Activated naive CD4-positive, alpha-beta T cell treated with anti-CD3 and anti-CD28 coated beads, Interleukin-2, amount 50 U/mL, for 72 hours (primary cell): ENCODE measurements at places on chromosomes 4 and X. TPM values are rescaled to one million over a fixed set of nuclear protein-coding genes. Genes with fewer than 3 reads are reported as not detected.

Gene SCARB2
- total RNA-seq: 6.5 TPM

Gene APOO
- 20.6 TPM for total RNA-seq

Gene DLG3
- total RNA-seq: 27.0 TPM

Gene SPANXD
- not detected for total RNA-seq

Gene ADH1B
- total RNA-seq: not detected

Gene TAF7L
- total RNA-seq: 0.11 TPM

Gene STPG2
- 0.19 TPM for total RNA-seq

Gene F9
- not detected for total RNA-seq

Gene PLK4
- 50.5 TPM for total RNA-seq

Gene UGT2B7
- not detected for total RNA-seq

Gene ARX
- total RNA-seq: not detected

Gene SLC10A6
- not detected for total RNA-seq

Gene ITIH6
- not detected for total RNA-seq

Gene SPANXN3
- not detected for total RNA-seq

Gene LAMP2
- 35.3 TPM for total RNA-seq

Gene MBNL3
- 11.3 TPM for total RNA-seq

Gene ANK2
- total RNA-seq: 5.4 TPM

Gene S100G
- not detected for total RNA-seq

Gene FHL1
- total RNA-seq: 6.9 TPM

Gene BEX2
- total RNA-seq: 16.4 TPM

Gene CXCL8
- 2.9 TPM for total RNA-seq

Gene XPNPEP2
- total RNA-seq: not detected

Gene FAM199X
- total RNA-seq: 7.3 TPM

Gene PNMA6F
- not detected for total RNA-seq

Gene ODAPH
- not detected for total RNA-seq

Gene CTPS2
- 2.0 TPM for total RNA-seq

Gene GPR78
- not detected for total RNA-seq

Gene GYPA
- not detected for total RNA-seq

Gene VCX
- not detected for total RNA-seq

Gene BMX
- not detected for total RNA-seq

Gene PRRG1
- not detected for total RNA-seq

Gene CTAG1B
- total RNA-seq: not detected

Gene RADX
- total RNA-seq: 12.1 TPM

Gene TCEAL7
- total RNA-seq: not detected

Gene GRID2
- not detected for total RNA-seq

Gene MAGED2
- 43.5 TPM for total RNA-seq

Gene EPGN
- not detected for total RNA-seq

Gene GPRASP2
- 0.78 TPM for total RNA-seq

Gene WNK3
- total RNA-seq: 0.75 TPM
